CD4-positive, alpha-beta T cell treated with Interleukin-4 for 4 hours (primary cell): ENCODE measurements at places on chromosomes 5 and 9.

GRCh38 chr9:106085479-106085878 lies 391.1 kb downstream of the TMEM38B start:
- DNase-seq: no peak

DNA sequence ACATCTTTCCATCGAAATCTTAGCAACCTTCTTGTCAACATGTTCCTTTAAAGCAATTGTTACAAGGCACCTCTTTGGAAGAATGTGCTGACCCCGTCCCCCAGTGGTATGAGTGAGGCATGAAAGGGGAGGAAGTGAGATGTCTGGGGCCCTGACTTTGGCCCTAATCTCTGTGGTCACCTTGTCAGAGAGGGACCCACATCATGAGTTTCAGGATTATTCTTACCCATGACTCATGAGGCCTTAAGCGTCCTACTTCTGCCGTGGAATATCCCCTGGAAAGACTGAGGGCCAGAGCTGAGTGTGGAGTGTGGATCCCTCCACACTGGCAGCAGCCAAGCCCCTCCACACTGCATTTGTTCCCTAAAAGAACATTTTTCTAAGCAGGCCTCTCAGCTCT lies 81.2 kb downstream of the FSTL4 start:
- no peak for DNase-seq

DNA sequence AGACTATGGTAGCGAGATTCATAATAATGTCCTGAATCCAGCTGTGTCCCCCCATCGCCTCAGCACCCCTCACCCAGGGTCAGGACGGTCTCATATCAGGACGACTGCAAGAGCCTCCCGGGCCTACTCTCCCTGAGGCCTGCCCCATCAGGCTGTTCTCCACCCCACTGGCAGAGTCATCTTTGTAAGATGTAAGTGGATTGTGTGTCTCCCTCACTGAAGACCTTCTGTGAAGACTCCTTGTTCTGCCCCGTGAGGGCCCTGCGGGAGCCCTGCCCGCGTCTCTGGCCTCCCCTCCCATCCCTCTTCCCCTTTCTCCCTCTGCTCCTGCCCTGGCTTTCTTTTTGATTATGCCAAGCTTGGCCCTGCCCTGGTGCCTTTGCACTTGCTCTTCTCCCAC lies 43.9 kb upstream of the SAP30L start:
- DNase-seq: no peak

- no peak for DNase-seq
These were observed 309.2 kb downstream of the SH3GL2 start for GRCh38 chr9:17888066-17888465.

DNA sequence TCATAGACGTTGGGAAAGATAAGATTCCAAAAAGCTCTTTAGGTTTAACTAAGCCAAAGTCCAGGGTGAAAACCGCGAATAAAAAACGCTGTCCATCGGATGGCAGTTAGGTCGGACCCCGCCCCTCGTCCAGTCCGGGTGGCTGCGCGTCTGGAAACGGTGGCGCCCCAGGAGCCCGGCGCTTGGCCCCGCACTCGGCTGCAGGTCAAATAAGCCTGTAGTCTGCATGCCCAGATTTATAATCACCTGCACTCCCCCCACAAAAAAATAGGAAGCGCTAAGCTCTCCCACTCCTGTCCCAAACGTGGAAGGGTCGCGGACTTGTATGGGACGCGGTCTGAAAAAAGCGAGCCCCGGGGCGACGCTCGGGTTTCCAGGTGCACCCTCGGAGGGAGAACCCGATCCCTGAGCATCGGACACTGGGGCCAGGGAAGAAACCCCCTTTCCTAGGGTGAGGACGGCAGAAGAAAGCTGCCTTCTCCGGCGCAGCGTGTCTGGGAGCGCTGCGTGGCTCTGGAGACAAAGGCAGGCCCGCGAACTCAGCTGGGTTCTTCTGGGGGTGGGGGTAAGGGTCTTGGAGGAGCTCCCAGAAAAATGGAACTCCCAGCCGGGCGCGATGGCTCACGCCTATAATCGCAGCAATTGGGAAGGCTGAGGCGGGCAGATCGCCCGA lies 923 bp upstream of the ZBTB5 start:
- no peak for DNase-seq

- no peak for DNase-seq
These were observed 140.8 kb upstream of the OTULINL start for GRCh38 chr5:14440582-14441431.

DNA sequence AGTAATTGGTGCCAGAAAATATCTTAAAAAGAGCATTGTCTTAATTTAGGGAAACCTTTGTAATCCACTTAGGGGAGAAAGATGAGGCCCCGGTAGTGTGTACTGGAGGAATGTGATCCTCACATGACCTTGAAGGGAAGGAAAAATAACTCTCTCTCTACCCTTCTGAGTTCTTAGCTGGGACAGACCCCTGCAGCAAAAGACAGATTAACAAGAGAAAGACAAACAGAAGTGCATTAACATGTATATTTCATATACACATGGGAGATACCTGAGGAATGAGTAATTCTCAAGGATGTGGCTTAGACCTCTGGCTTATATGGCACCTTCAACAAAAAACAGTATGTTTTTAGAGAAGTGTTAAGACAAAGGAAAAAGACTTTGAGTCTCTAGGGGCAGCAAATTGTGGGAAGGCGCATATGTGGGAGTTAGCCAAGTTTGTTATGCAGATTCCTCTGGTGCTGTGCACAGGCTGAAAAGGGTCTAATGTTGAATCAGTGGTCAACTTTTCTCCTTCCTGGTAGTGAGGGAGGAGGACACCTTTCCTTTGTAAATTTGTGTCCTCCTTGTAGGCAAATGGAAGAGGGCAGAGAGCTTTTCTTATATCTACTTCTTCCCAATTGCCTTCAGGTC lies 138.8 kb downstream of the LRRC70 start:
- no peak for DNase-seq

GRCh38 chr5:37757980-37758582 lies 81.8 kb downstream of the GDNF start:
- no peak for DNase-seq

- DNase-seq: no peak
These were observed 53.4 kb downstream of the PFDN1 start for GRCh38 chr5:140249536-140249935.

GRCh38 chr9:115373000-115373709 lies 255.2 kb upstream of the TNC start:
- DNase-seq: no peak

- no peak for DNase-seq
These were observed 161.2 kb downstream of the ARRDC3 start for GRCh38 chr5:91221917-91222316.

DNA sequence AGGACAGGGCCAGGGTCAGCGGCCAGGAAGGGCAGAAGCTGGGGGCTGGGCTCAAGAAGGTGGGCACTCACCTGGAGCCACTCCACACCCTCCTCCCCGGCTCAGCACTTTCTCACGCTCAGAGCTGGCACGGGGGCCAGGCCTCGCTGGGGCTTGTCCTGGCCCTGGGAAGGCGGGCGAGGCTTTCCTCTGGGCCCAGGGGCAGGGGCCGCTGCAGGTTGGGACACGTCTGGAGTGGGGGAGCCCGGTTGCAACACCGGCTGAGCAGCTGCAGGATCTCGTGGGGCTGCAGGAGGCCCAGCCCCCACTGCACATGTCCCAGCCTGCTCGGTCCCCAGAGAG lies 38.9 kb upstream of the EGFL7 start:
- DNase-seq: no peak

GRCh38 chr9:3957306-3957705 lies 342.6 kb downstream of the GLIS3 start:
- DNase-seq: no peak

GRCh38 chr5:101390151-101390908 lies 487.2 kb upstream of the ST8SIA4 start:
- DNase-seq: peak; percentile 3

- no peak for DNase-seq
These were observed 51.2 kb downstream of the STRBP start for GRCh38 chr9:123217128-123217654.

GRCh38 chr5:173434270-173434669 lies 106.1 kb upstream of the STC2 start:
- DNase-seq: no peak

GRCh38 chr5:77418601-77419581 lies 73.2 kb downstream of the WDR41 start:
- no peak for DNase-seq

DNA sequence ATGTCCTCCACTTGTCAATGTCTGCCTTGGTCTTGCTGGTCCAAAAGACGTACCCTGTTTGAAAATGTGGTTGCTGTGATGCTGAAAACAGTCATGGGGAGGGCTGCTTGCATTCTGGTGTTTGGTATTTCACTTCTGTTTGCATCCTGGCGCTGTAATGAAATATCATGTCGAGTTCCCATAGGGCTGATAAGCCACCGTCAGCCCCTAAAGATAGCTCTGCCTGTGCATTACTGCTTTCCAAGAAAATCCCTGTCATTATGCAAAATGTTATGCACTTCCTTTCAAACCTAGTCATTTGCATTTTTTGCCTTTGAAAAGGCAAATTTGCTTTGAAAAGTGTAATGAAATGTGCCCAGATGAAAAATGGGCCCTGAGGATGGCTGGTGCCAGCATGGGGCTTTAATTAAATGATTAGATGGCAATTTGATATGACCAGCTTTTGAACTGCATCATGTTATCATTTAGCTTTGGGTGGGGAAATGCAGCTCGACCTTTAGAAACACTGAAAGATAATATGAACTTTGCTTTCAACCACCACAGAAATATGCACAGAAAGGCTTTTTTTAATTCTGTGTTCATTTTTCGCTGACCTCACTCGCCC lies 374.4 kb upstream of the SGCD start:
- DNase-seq: no peak

DNA sequence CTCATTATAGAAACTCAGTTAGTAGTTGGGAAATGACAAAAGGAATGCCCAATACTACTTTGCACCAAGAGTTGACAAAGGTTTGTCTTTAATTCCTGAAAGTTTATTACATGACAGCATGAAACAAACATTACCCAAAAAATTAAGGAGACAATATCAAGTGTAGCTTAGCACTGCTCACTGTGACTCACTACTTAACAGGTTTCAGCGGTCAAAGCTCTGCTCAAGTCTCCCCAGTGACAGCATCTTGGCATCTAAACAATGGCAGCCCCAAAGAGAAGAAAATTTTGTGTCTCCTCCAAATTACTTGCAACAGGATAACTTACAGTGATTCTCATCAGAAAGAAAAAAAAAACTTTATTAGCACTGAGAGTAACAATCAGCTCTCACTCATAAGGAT lies 1030.2 kb downstream of the EFNA5 start:
- no peak for DNase-seq

DNA sequence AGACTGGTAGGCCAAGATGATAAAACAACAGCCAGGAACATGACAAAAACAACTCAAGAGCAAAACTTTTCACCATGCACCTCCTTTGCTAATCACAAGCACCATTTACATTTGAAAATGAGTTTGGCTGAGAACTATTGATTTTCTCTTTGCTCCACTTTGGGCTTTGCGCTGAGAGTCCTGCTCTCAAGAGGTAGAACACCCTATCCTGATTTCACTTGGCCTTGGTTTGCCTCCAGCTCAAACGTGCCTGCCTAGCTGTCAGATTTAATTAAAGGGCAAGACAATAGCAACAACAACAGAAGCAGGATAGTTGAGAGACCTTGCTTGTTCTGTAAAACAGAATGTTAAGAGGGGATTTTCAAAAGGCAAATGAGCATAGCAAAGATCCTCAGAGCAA lies 128.2 kb upstream of the ASTN2 start:
- DNase-seq: no peak

DNA sequence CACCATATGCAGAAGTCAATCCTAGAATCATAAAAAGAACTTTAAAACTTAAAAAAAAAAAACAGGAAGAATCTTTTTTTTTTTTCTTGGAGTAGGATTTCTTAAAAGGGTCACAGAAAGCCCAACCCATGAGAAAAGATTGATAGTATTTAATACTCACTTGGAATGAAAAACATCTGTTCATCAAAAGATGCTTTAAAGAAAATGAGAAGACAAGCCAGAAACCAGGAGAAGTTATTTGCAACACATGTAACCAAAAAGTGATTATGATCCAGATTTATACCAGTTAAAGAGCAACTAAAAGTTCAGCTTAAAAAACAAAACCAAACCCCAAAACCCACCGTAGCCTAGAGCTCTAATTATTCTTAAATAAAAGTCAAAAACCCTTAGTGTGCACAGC lies 69.3 kb downstream of the TLE4 start:
- DNase-seq: no peak

DNA sequence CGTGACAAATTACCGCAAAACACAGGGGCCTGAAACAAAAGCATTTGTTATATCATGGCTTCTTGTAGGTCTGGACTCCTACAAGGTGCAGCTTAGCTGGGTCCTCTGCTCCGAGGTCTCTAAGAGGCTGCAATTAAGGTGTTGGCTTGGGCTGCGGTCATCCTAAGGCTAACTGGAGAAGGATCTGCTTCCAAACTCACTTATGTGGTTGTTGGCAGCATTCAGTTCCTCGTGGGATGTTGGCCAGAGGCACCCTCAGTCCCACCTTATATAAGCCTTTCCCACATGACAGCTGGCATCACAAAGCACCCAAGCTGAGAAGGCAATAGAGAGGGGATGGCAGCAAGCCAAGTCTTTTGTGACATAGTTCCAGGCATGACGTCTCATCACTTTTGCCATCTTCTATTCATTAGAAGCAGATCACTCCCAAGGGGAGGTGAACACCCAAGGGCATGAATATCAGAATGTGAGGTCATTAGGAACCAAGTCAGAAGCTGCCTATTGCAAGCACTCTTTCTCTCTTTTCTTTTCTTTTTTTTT lies 47.9 kb upstream of the ZBTB43 start:
- no peak for DNase-seq

DNA sequence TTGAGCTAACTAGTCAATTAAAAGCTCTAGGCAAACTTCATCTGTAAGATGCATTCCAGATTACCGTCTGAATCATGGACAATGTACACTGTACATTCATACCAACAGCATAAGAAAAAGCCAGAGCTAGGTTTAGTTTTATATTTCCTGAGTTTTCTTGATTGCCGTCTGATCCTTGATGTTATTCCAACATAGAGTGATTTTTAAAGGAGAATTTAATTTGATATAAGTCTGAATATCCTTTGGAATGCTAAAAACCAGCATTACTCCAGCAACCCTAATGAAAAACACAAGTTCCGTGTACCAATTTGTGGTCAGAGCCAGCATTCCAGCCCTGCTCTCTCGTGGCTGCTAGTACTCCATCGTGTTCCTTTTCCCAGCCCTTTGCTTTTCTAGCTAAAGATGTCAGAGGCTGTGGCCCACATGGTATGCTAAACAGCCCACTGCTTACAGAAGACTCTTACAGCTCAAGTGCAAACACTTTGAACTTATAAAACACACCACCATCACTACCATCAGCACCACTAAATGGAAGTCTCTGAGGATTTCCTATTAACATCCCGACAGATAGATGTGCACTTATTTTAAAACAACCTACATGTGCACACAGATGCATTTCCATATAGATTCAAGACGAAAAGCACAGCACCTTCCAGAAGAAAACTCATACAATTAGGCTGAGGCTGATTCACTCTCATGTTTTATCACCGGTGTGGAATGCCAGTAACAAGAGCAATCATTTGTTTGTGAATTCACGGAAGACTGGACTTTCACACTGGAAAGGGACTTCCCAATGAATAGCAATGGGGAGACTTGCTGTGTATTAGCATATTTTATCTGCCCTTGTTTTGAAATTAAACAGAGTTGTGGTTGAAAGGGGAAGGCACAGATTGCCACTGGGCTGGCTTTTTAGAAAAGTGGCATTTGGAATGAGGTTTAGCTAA lies 246.9 kb upstream of the GAS1 start:
- DNase-seq: no peak
